ENCODE measurements at places on chromosomes 2 and 18.

DNA sequence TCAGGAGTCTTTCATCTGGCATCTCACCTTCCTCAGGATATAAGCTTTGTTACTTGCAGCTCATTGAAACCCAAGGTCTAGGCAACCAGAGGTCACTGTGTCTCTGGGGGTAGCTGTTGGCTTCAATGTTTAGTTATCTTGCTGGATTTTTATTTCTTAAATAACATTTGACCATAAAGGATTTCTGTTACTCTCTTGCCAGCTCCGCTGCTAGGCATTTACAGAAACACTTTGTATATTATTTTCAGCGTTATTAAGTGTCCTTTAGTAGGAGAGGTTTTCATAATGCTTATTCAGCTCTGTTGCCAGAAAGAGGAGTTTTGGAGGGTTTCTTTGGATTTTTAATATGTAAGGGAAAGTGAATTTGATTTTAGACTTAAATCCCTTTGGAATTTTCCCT, 61.4 kb downstream of the QPCT start:
- no peak overlapping the region for H3K4me3 ChIP-seq
- no peaks in the 10 kb centered on the region for H3K27me3 ChIP-seq
- no peaks in the 10 kb centered on the region for H3K36me3 ChIP-seq
- no peak for DNase-seq

DNA sequence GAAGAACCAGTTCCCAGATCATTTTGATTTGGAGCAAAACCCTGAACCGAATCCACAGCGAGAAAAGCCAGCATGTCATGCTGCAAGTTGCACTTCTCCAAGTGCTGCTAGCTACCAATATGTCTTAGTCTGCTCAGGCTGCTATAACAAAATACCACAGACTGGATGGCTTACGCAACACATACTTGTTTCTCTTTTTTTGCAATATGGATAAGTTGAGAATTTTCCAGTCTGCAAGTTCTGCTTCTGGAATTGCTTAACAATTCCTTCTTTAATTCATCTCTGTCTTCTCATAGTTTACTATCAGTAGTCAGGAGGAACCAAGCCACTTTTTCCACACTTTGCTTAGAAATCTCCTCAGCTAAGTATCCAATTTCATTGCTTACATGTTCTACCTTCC, 105.9 kb upstream of the RBBP8 start:
- DNase-seq = no peak
- H3K27me3 ChIP-seq = no peaks in the 10 kb centered on the region
- H3K4me3 ChIP-seq = no peak overlapping the region
- no peaks in the 10 kb centered on the region for H3K36me3 ChIP-seq

DNA sequence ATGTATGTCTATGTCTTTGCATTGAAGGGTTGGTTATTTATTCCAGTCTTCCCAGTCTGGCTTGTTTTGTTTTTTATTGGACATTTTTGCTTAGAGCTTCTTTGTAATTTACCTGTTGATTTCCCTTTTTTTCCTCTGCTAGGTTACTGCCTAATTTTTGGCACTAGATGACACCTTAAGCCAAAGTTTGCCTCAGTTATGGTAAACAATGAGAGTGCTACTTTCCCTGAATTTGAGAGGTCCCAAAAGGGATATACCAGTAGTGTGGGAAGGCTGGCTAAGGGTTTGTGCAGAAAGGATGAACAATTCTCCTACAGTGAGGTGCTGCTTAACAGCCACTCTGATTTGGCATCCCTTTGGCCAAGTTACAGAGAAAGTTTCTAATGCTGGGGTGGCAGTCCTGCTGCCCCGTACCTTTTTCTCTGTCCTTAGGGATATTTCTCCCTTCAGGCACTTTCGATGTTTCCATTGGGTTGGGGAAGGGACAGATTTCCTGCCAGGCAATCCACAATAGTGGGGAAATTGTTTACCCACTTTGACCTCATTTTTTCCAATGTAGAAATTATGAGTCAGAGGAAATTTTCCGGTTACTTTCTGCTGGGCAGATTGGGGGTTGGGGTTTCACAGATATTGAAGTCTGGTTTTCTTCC, 354.9 kb downstream of the PTPRM start:
- no peak overlapping the region for H3K27ac ChIP-seq
- no peak overlapping the region for H3K4me3 ChIP-seq
- no peak for DNase-seq

- no peak overlapping the region for H3K4me3 ChIP-seq
- no peak overlapping the region for H3K27ac ChIP-seq
- H3K4me1 ChIP-seq = no peaks in the 10 kb centered on the region
- no peaks in the 10 kb centered on the region for H3K27me3 ChIP-seq
- no peak for DNase-seq
- no peaks in the 10 kb centered on the region for H3K36me3 ChIP-seq
Measured at GRCh38 chr2:160174322-160174721, 25.8 kb downstream of the ITGB6 start.

DNA sequence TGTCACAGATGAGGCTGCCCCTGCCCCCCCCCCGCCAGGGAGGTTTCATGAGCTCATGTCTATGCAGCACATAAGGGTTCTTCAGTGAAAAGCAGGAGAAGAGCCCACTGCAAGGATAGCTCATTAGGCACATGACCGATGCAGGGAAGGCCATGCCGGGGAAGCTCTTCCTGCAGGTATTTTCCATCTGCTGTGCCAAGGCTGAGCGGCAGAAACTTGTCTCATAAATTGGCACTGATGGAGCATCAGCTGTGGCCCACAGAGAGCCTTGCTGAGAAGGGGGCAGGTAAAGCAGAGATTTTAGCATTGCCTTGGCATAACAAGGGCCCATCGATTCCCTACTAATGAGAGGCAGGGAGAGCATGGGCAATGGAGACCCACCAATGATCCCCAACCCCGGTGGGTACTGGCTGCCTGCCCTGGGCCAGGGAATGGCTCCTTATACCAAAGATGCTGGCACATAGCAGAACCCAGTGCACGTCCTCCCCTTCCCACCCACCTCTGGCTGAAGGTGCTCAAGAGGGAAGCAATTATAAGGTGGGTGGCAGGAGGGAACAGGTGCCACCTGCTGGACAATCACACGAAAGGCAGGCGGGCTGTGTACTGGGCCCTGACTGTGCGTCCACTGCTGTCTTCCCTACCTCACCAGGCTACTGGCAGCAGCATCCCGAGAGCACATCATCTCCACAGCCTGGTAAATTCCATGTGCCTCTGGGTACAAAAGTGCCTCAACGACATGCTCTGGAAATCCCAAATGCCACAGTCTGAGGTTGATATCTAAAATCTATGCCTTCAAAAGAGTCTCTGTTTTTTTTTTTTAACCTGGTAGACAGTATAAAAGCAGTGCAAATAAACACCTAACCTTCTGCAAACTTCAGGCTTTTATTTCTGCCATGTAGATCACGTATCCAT, 41.4 kb downstream of the STEAP3 start:
- DNase-seq = no peak
- no peaks in the 10 kb centered on the region for H3K27me3 ChIP-seq
- no peaks in the 10 kb centered on the region for H3K36me3 ChIP-seq
- H3K4me3 ChIP-seq = no peak overlapping the region

DNA sequence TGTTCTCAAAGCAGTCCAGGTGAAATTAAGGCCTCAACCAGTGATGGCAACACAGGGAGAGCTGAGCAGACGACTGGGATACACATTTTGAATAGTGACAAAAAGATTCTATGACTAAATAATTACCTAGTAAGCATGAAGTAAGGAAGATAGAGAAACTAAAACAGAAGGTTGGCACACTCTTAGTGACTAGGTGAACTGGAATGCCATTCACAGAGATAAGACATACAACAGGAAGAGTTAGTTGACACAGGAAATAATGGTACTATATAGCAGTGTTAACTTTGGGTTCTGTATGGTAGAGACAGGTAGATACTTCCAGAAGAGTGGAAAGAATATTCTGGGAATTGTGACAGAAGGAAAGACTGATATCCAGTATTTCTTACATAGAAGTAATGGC, 181.8 kb upstream of the NT5C1B start:
- no peak for DNase-seq
- no peak overlapping the region for H3K4me3 ChIP-seq
- H3K27me3 ChIP-seq = peaks cover 3% of the 10 kb centered on the region
- no peak overlapping the region for H3K27ac ChIP-seq

- H3K4me3 ChIP-seq = no peak overlapping the region
- peaks cover 7% of the 10 kb centered on the region for H3K4me1 ChIP-seq
- no peaks in the 10 kb centered on the region for H3K27me3 ChIP-seq
- H3K27ac ChIP-seq = no peak overlapping the region
Measured at GRCh38 chr2:160363961-160364360, 129.6 kb downstream of the RBMS1 start.

DNA sequence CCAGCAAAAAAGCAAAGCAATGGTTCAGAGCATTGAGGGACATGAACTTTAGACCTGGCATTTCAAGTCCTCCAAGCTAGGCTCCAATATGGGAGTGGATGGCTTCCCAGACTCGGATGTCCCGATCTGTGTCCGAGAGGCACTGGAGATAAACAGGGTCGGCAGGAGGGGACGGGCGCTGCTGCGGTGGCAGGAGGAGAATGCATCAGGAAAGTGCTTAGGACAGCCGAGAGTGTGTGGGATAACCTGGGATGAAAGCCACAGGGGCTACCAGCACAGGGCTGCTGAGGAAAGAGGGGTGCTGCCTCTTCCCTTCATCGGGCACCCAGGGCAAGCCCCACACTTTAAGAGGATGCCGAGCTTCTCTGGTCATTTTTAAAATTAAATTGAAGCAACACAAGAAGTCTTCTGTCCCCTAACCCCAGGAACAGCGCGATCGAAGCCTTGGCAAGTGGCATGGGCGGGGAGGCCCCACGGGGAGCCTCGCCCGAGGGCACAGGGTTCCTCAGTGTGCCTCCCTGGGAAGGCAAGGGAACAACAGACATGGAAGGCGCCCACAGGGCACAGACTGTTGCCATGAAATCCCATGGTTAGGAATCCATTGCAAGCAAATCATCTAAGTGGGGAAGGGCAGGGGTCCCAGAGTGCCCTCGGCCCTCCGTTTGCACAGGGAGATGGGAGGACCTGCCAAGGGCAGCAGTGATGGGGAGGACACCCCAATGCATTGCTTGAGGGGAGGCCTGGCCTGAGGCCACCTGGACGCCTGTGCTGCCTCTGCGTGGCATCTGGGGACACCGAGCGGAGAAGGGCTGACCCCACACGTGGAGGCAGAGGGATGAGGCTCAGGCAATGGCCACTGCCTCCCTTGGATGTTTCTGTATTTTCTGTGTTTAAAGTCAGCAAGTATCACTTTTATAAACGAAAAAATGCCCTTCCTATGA, 78.5 kb upstream of the GPC1 start:
- no peak overlapping the region for H3K4me3 ChIP-seq
- no peak for DNase-seq
- no peaks in the 10 kb centered on the region for H3K4me1 ChIP-seq
- no peaks in the 10 kb centered on the region for H3K36me3 ChIP-seq
- H3K27me3 ChIP-seq = no peaks in the 10 kb centered on the region

DNA sequence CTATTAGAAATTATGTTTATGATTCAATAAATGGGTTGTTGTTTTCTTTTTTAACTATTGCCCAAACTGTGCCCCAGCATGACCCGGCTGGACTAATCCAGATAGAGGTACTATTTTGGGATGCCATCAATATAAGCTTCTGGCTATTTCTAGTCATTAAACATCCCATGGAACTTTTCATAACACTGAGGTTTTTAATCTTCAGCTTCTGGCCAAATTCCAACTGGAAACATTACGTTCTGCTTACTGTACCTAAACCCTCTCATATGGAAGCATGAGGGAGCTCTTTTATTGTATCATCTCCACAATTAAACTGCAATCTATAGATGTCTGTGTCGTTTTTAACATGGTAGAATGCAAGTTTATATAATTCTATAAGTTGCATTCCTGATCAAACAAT, 674.7 kb downstream of the ARHGAP15 start:
- no peak overlapping the region for H3K4me3 ChIP-seq
- no peak for DNase-seq
- no peaks in the 10 kb centered on the region for H3K27me3 ChIP-seq
- no peaks in the 10 kb centered on the region for H3K36me3 ChIP-seq
- no peak overlapping the region for H3K27ac ChIP-seq
- H3K4me1 ChIP-seq = 0 out of 2 replicates have a peak, but pooled peaks cover 1% of the 10 kb centered on the region
